ENCODE measurements at places on chromosomes 6 and 20.

DNA sequence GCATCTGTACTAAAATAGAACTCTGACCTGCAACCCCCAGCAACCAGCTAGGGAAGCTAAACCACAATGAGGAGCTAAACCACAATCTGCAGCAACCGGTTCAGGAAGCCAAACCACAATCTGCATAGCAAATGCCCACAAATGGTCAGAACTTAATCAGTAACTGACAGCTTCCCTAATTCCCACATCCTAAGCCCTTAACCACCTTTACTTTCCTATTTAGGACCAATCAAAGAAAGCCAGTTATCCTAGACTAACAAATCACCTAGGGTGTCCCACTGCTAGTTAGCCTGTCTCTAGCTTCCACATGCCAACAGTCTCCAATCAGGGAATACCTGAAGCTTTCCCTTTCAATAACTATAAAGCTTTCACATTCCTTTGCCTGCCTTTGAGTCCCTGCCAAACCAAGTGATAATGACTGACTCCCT lies 424.6 kb upstream of the PTCHD4 start:
- no peak for DNase-seq

GRCh38 chr6:139841794-139842215 lies 467.4 kb upstream of the CITED2 start:
- DNase-seq = peak; percentile 76

- no peak for DNase-seq
Measured at GRCh38 chr6:165119231-165120020, 190.0 kb downstream of the C6orf118 start.

GRCh38 chr20:36989797-36990196 lies 38.3 kb upstream of the SAMHD1 start:
- no peak for DNase-seq

DNA sequence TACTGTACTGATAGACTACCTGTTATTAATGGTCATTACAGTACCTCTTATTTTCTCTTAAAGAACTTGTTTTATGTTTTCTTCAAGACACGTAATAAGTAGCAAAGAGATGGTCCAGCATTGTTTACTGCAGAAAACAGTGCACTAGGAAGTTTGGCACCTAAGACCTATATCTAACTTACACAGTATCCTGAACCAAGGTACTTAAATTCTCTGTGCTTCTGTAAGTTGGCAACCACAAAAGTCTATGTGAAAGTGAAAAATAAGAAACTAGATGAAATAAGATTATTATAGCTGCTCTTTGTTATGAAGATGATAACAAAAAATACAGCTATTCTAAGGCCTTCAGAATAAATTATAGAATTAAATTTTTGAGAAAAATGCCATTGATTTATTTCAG lies 411.7 kb upstream of the SOX4 start:
- no peak for DNase-seq

DNA sequence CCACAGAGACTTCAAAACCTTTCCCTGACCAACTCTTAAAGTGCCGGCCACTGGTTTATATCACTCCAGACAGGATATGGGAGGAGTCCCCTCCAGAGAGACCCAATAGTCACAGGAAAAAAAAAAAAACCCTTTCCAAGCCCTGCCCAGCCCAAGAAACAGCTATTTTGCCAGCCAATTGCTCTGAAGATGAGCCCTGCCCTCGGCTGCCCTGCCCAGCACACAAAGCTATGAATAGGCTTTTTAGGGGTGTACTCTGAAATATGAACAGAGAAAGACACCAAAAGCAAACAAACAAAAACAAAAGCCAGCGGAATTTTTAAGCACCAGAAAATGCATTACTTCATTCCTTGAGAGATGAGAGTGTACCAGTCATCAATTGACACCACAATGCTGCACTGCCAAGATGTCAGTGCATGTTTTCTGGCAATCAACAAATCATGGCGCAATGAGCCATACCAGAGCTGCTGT lies 275.1 kb downstream of the C6orf118 start:
- no peak for DNase-seq

- no peak for DNase-seq
Measured at GRCh38 chr20:51492167-51493092, 50.1 kb downstream of the NFATC2 start.

- no peak for DNase-seq
Measured at GRCh38 chr20:45311589-45312211, 3.6 kb upstream of the MATN4 start.

DNA sequence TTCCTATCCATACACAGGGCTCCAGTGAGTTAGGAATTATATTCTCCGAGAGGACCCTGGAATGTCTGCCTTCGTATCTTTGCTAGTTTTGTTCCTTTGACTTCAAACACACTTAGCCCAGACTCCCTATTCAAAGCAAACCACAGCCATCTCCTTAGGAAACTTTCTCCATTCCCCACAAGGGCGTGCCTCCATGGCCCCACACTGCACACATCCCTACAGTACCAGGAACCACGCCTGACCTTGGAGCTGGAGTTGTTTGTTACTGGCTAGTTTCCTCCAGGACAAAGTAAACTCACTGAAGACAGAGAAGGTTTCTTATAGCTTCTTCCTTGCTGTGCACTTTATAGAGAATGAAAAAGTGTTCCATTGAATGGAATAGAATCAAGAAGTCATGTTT lies 412.8 kb upstream of the AGPAT4 start:
- no peak for DNase-seq

GRCh38 chr6:125587666-125588632 lies 161.5 kb upstream of the HEY2 start:
- no peak for DNase-seq

- DNase-seq = no peak
Measured at GRCh38 chr6:167341038-167341583, 16.2 kb downstream of the TTLL2 start.

GRCh38 chr20:51495921-51496545 lies 46.5 kb downstream of the NFATC2 start:
- DNase-seq = peak; percentile 6

GRCh38 chr20:14142171-14142570 lies 146.9 kb downstream of the MACROD2 start:
- peak; percentile 1 for DNase-seq

GRCh38 chr6:7315948-7316365 lies 3.0 kb upstream of the SSR1 start:
- DNase-seq = no peak

DNA sequence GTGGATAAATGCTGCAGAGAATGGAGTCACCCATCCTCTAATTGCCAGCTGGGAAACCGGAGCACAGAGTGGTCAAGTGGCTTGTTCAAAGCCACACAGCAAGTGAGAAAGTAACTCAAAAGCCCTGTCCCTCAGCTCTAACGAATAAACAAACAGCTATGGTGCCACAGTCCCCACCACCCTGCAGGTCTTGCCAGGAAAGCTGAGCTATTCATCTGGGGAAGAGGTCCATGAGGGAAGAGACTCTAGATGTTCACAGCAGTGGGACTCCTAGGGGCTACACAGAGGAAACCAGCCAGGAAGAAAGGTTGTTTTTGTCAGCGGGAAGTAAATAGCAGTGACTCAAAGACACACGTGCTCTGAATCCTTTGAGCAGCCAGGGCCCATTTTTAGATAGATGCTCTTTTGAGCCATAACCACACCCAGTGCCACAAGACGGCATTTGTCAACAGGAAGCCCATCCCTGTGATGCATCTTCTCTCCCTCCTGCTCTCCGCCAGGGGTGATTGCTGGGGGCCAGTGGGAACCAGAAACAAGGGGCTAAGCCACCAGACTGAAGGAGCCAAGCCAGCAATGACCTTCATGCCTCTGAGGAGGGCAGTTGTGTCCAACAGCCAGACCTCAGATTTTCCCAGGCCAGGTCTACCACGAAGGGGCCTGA lies 32.4 kb upstream of the TCP11 start:
- DNase-seq = no peak

DNA sequence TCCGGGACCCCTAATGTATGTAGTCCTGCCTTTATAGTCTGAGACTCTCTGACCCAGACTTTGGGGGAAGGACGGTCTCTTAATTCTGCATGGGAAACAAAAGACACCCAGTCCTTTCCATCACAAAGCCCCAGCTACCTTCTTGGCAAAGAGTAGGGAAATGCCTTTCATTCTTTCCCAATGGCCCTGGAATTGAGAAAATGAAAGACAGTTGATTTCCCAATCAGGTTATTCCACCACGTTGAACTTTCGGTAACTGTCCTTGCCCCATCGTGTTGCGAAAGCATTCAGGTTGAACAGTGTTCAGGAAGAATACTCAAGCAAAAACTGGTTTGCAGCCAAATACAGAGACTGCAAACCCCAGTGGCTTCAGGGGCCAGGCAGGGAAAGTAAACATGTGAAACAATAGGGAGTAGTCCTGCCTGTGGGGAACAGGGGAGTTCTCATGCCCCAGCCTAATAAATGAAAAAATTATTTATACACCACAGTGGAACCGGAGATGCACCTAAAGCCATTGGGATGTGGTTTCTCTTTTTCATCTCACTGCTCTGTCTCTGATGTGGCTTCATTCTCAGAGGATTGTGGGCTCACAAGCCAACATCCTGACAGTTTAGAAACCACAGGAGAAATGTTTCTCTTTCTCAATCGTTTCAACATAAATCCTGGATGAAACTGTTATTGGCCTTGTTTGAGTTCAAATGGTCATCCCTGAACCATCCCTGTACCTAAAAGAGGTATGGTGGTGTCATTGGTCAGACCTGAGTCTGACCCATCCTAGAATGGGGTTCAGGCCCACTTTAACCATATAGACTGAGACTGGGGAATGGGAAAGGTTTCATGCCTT lies 44.2 kb upstream of the SLC9A8 start:
- DNase-seq = peak; percentile 99

GRCh38 chr20:19785173-19785982 lies 27.3 kb downstream of the RIN2 start:
- DNase-seq = no peak

- peak; percentile 94 for DNase-seq
Measured at GRCh38 chr6:141484711-141485110, 648.0 kb upstream of the GJE1 start.

GRCh38 chr6:7087066-7087465 lies 20.7 kb upstream of the RREB1 start:
- peak; percentile 72 for DNase-seq

- no peak for DNase-seq
Measured at GRCh38 chr20:25750220-25750764, 53.6 kb upstream of the ZNF337 start.

DNA sequence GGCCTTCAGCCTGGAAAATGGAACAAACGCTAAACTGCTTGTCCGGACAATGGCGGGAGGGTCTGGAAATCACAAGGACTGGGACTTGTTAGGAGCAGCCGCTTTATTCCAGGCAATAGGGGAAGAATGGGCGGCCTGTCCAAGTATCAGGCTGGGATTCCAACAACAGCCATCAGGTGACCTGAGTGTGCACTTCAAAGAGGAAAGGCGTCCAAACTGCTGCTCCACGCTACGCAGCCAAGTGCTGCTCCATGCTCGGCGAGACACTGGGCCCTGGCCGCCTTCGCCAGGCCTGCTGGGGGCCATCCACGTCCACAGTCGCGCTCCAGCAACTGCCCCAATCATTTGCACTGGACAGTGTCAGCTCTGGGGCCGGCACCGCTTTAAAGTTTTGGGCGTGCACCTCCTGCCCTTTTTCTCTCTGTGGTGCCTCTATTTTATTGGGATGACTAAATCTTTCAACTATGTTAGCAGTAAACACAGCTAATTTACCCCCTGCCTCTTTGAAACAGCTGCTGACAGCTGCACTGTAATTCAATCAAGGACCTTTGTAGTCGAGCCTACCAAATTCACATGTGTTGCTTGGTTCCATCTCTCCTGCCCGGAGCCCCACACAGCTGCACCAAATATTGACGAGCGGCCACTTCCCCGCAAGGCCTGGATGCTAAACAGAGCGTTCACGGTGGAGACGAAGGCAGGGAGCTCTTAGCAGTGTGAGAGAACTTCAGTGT lies 98.3 kb downstream of the BMP7 start:
- no peak for DNase-seq

- peak; percentile 23 for DNase-seq
Measured at GRCh38 chr20:52242237-52243230, 51.0 kb upstream of the ZFP64 start.

DNA sequence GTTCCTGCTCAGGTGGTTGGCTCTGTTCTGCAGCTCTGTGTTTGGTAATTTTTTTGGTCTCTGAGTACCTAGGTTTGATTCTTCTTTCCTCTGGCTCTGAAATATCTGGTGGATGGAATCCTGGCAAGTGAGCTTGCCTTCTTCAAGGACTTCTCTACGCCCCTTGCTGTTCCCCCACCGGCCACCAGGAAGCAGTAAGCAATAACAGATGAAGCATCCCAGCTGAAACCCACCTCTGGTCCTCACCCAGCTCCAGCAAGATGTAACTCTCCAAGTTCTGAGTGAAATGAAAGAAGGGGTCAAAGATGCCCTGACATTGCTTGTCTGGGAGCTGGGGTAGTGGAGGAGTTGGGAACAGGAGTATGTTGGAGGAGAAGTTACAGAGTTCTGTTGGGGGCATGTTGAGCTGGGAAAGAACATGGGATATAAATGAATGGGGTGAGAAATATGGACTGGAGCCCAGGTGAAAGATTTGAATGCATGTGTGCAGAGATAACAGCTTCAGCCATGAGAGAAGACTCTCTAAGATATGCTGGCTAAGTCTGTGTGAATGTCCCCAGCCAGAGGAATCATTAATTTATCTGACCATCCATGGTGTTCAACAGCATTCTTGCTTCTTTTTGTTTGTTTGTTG lies 51.3 kb upstream of the GLP1R start:
- DNase-seq = peak; percentile 34

DNA sequence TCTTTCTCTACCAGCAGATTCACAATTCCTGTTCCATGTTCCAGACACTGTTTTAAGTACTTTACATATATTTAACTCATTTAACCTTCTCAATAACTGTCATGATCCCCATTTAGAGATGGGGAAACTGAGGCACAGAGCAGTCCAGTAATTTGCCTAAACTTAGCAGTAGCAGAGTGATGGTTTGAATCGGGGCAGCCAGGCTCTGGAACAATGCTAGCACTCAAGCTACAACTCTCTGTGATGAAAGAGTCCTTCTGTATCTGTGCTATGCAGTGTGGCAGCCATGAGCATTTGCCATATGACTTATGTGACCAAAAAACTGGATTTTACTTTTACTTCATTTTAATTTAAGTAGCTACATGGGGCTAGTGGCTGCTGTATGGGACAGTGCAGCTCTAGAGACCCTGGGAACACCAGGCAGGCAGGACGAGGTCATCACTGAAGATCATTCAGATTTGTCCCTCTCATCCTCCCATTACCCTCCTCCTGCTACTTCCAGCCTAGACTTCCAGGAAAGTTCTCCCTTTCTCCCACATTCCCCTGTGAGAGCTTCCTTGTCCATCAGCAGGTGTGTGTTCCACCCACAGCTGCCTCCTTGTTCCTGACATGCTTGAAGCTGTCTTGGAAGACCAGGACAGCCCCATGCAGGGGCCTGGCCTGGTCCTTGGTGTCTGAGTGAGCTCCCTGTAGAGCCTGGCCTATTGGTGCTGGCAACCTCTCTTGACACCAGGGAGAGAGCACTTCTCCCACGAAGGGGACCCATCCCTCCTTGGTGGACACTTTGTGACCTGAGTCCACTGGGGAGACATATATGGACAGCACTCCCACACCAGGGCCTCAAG lies 157.0 kb downstream of the MRPL14 start:
- no peak for DNase-seq

DNA sequence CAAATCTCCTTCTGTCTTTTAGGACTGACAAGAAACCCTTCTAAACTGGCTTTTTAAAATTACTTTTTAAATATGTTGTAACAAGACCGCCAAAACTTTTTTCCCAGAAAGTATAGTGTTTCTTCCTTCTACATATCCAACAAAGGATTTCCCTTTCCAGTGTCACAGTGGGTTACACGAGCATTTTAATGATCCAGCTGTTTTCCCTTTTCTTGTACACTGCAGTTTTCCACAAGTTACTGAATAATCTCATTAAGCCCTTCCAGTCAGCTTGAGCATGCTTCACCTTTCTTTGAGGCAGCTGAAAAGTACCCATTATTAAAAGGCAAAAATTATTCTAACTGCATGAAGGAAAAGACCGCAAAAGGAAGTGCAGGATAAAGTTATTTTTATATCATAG lies 48.6 kb downstream of the CD24 start:
- DNase-seq = no peak

- no peak for DNase-seq
Measured at GRCh38 chr6:133606852-133607251, 282.1 kb upstream of the TCF21 start.

Data from AML-193 (cell line).